Activated naive CD4-positive, alpha-beta T cell treated with anti-CD3 and anti-CD28 coated beads, Interleukin-2, amount 50 U/mL, for 72 hours (primary cell): ENCODE measurements at places on chromosomes 11 and 22.

DNA sequence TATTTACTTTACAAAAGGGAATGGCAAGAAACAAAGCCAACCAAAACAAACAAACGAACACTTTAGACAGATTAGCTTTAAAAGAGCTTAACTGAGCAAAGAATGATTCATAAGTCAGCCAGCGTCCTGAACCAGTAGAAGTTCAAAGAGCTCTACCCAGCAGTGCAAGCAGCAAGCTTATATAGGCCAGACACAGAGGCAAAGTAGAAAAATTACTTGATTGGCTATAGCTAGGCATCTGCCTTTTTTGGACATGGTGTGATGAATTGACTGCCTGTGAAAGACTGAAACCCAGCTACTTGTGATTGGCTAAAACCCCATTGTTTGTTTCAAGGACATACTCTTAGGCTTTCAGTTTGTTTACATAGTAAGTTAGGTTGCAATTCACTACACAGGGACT, 2120.0 kb upstream of the RAG2 start:
- no peak for DNase-seq

GRCh38 chr11:35204614-35205013, 65.6 kb downstream of the CD44 start:
- DNase-seq: no peak

GRCh38 chr11:528815-529727, 6.3 kb downstream of the HRAS start:
- no peak for DNase-seq

- no peak for DNase-seq
These were observed 16.8 kb downstream of the TPST2 start for GRCh38 chr22:26573026-26573662.

DNA sequence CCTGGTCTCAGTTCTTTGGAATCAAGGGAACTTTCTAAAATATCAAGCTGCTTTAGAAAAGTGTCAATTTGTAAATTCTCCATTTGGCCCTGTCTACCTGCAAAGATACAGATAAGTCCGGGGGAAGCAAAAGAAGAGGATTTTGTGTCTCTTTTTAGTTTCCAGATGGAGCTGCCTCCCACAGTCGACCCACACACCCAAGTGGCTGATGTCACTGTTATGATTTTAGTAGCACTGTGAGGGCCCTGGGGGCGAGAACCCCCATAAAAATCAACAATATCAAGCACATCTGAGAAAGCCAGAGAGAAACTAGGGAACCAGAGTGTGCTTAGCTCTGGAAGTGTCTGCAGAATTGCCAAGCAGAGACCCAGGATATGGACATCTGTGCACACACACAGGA, 212.7 kb downstream of the LARGE1 start:
- no peak for DNase-seq

DNA sequence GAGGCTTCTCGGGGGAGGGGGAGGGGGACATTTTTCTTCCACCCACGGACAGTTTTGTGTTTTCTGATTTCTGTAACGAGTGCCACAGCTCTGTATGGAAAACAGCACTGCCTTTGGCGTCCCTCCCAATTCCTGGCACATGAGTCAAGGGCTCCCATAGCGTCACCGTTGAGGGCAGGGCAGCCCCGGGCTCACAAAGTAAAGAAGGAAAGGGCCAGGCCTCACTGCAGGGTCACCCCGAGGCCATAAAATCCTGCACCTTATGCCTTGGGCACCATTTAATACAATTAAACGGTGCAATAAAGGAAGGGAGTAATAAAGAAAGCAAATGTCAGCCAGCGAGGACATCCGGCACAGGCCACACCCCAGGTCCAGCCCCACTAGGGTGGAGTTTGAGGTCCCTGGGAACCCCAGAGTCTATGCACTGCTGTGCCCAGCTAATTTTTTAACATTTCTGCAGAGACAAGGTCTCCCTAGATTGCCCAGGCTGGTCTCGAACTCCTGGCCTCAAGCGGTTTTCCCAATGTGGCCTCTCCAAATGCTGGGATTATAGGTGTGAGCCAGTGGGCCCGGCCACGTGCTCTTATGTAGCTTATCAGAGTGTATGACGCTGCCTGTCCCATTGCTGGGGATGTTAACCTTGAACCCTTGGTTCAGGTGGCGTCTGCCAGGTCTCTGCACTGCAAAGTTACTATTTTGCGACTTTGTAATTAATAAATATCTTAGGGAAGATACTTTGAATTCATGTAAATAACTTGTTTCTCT, 13.6 kb upstream of the MUC2 start:
- DNase-seq: no peak

DNA sequence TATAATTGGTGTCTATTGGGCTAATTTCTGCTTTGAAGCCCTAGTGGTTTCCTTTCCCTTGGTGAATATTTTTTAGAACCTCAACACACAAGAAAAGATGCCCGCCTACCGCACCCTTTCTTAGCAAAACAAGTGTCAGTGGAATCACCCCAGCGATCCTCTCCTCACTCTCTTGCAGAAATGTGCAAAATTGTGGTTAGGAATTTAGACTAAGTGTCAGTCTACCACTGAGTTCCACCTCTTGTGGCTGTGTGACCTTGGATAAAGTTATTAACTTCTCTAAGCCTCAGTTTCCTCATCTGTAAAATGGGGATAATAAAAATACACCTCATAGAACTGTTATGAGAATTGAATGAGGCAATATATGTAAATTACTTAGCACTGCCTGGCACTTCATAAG, 5.3 kb upstream of the JAML start:
- DNase-seq: no peak
